ENCODE measurements at places on chromosomes 3 and 15.

GRCh38 chr3:16841904-16842271 lies 42.9 kb upstream of the PLCL2 start:
- no peak for DNase-seq

DNA sequence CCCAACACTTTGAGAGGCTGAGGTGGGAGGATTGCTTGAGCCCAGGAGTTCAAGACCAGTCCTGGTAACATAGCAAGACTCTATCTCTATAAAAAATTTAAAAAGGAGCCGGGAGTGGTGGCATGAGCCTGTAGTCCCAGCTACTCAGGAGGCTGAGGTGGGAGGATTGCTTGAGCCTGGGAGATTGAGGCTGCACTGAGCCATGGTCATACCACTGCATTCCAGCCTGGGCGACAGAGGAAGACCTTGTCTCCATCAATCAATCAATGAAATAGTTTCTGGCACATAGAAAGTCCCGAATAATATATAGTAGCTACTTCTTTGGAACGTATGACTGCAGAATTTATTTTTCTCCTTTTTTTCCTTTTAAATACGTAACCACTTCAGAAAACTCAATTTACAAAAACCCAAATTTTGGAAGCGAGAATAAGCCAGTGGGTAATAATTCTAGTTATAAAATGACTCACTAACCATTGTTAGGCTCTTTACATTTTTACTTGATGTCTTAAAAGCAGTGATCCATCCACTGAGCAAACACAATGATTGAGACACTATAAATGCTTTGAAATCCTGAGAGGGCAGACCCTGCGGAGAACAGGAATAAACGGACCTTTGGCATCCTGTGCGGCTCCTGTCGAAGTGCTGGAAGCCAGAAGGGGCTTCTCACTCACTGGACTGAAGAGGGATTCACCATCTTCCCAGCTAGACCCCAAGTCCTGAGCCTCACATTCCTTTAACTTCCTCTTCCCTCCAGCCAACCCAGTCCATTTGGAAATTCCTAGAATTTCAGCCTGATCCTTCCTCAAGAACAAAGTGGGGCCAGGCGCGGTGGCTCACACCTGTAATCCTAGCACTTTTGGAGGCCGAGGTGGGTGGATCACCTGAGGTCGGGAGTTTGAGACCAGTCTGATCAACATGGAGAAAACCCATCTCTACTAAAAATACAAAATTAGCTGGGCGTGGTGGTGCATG lies 68.4 kb upstream of the MFGE8 start:
- no peak for DNase-seq

GRCh38 chr3:189941679-189942078 lies 179.0 kb downstream of the P3H2 start:
- DNase-seq = peak; percentile 56

DNA sequence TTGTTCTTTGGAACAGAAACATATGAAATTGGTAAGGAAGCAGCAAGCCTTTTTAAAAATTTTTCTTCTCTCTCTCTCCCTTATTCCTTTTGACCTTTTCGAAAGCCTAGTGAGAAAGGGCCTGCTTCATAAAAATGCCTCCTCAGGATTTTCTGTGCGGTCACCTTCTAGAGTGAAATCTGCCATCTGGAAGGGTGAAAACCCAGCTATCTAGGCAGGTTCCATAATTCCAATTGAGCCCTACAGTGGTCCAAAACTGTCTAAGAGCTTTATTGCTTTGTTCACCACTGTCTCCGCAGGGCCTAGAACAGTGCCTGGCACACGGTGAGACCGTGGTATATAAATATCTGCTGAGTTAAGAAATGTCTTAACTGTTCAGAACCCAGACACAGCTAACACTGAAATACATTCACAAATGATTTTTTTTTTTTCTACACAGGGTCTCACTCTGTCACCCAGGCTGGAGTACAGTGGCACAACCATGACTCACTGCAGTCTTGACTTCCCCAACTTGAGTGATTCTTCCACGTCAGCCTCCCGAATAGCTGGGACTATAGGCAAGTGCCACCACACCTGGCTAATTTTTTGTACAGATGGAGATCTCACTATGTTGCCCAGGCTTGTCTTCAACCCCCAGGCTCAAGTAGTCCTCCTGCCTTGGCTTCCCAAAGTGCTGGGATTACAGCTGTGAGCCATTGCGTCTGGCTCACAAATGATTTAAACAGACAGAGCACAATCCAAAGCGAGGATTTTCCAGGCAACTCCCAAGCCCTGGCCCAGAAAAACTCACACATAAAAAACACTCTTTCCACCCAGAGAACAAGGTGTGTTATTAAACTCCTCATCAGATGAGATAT lies 64.4 kb downstream of the FRMD4B start:
- DNase-seq = no peak

GRCh38 chr3:177862962-177863491 lies 665.7 kb upstream of the TBL1XR1 start:
- no peak for DNase-seq

DNA sequence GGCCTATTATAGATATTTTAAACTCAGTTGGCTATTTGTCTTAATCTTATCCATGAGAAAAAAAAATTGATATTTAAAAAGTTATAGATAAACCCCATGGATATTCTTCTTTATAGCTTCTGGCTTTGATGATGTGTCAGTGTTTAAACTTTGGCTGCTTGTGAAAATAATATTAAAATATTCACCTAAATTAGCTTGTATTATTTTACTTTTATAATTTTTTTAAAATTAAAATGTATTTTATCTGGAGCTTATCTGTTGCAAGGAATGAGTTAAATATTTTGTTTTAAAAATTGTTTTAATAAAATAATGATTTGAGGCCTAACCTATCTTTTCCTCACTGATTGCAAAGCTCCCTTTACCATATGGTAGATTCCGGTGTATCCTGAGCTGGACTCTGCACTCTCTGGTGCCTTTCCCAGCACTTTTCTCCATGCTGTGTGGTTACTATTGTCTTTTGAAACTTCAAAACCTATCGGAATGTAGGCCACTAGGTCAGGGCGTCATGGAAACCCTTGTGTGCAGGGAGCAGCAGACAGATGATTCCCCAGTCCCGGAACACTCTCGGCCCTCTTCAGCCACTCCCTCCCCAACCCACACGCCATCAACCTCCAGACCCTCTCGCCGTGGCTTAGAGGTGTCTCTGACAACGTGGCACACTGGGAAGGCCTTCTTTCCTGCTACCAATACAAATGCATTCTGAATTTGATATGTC lies 252.3 kb upstream of the ATP10A start:
- DNase-seq = no peak

- no peak for DNase-seq
Measured at GRCh38 chr15:64621056-64621455, 154.3 kb downstream of the RBPMS2 start.

DNA sequence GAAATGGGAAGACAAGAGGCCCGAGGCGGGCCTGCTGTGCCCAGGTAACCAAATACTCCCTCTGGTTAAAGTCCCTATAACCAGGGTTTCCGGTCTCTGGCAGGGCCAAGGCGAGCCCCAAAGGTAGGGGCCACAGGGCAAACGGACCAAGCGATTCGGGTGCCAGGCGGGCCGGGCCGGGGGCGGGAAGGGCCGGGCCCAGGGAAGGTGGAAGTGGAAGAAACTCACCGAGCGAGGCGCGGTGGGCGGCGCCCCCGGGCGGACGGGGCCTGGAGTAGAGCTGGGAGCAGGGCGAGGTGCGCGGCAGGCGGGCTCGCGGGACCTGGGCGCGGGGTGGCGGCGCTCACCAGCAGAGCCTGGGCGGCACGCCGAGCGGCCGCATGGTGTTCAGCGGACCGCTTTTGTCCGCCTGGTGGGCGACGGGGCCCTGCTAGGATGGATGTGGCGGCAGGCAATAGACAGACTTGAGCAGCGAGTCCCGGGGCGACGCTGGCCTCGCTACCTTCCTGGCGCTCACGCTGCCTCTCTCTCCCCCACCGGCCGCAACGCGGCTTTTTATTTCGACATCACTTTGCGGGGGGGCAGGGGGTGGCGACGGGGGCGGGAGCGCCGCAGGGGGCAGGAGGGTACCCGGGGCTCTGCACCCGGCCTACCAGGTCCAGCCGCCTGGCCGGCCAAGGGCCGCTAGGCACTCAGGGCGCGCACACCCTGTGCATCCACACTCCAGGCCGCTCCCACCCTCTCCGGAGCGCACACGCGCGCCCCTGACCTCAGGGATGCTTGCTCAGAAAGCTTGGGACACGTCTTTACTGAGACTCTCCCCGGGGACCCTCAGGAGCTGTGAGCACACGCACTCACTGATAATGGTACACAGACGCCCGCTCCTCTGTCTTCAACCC lies at the start of gene GATA2:
Gene GATA2, minus strand, starts transcription at position 531 of the 899 bp plus-strand sequence. CDS start 6,170 bp downstream, outside the sequence.
- no peak for DNase-seq

DNA sequence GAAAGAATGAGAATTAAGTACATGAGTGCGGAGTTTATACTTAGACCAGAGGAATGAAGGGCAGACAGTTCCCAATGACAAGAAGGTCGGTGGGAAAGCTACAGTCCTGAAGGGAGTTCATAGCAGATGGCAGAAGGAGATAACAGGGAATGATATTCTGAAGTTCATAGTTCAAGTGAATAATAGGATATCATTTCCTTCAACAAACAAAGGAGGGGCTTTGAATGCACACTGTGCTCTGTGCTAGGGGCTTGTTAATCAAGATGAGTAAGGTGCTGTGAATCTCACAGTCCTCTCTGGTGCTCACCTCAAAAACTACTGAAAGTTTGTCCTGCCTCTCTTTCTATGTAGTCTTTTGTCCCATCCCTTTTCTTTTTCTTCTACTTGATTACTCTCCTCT lies 41.9 kb downstream of the SIDT1 start:
- no peak for DNase-seq

DNA sequence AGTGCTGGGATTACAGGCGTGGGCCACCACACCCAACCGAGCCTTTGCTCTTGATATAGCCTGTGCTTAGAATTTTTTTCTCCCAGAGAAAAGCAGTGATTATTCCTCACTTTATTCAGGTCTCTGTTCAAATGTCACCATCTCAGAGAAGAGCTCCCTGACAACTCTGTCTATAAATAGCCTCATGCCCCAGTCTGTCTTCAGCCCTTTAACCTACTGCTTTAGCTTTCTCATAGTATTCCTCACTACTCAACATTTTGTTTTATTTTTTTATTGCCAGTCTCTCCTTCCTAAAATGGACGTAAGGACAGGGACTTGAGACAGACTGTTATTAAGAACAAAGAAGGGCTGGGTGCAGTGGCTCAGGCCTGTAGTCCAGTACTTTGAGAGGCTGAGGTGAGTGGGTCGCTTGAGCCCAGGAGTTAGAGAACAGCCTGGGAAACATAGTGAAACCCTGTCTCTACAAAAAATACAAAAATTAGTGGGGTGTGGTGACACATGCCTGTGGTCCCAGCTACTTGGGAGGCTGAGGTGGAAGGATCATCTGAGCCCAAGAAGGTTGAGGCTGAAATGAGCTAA lies 78.7 kb upstream of the TTBK2 start:
- DNase-seq = no peak

DNA sequence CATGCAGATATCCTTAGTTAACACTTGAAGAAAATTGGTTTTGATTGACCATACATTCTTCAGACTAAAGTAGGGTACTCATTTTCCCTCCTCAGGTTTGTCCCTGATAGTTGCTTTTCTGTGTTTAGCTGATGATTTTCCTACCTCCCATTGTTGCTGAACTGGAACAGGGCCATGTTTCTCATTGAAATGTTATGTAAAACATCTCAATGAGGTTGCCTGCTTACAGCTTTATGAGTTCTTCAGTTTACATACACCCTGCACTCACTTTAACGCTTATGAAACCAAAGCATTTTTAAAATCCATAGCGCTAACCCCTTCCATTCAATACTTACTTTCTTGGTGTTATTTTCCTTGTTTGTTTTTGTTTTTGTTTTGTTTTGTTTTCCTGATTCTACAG lies 61.9 kb downstream of the HMG20A start:
- no peak for DNase-seq

DNA sequence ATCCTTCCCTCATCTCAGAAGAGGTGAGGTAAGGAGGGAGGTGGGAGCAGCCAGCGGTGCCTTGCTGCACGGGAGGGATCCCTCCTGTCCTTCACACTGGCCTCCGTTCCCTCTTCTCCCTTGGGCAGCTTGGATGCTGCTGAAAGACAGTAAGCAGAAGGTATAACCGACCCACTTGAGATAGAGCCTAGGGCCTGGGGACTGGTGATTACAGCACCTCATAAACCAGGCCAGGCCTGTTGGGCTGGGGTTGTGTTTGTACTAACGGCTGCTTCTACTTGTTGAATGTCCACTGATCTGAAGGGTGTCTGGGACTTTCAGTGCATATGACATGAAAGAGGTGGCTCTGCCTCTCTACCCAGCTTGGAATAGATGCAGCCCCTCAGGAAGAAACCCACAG lies 25.0 kb downstream of the SEMA6D start:
- no peak for DNase-seq

- no peak for DNase-seq
Measured at GRCh38 chr3:188106006-188106405, 48.0 kb upstream of the LPP start.

DNA sequence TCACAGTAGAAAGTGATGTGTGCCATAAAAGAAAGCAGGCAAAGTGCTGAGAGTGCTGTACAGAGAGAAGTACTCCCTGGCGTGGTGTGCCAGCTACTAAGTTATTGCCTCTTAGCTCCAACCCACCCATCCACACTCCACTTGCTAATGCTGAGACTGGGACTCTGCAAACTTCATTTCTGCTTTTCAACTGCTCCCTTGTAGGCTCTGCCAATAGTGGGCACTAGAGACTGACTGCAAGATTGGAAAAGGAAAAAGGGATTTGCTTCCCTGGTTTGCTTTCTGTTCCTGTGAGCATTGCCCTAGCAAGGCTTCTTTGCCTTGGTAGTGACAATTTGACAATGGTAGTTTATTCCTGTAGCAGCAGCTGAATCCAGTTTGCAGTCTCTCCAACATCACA lies 56.5 kb upstream of the TMEM108 start:
- DNase-seq = no peak

DNA sequence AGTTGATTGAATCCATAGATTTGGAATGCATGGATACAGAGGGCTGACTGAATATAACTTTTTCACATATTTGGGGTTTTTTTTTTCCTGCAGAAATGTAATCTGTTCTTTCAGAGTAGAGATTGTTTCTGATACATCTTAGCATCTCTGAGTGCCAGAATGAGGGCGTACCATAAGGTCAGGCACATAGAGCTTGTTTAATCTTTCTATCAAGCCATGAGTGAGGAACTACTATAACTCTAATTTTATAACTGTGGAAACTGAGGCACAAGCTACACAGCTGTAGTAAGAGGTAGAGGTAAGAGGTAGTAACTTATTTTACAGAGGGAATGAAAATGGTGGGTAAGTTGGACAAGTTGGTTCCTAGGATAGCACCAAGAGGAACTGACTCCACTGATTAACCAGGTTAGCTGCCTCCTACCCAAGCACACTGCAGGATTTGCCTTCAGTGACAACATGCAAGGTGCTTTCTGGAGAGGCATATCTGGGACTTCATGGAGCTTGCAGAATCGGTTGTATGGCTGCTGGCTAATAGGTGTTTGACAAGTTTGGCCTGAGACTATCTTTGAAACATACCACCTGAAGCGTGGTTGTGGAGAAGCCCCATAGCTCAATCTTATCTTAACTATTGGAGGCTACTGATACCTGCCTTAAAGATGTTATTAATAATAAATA lies 23.5 kb upstream of the HACD2 start:
- no peak for DNase-seq

DNA sequence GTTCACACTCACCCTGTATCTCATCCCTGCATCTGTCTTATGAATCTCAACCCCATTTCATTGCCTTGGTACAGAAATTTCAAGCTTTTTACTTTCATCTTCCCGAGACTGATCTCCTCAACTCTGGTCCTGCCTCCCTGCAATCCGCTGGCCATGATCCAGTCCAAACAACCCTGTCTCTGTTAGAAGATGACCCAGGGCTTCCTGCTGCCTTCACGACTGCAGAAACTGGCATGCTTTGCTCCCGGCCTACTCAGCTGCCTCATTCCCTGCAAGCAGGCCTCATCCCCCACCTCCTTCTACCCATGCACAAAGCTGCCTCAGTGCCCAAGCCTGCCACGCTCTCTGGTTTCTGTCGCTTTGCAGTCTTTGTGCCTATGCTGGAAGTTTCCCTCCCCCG lies 12.4 kb downstream of the HES1 start:
- peak; percentile 74 for DNase-seq
